ENCODE measurements at places on chromosomes 7 and 10.

DNA sequence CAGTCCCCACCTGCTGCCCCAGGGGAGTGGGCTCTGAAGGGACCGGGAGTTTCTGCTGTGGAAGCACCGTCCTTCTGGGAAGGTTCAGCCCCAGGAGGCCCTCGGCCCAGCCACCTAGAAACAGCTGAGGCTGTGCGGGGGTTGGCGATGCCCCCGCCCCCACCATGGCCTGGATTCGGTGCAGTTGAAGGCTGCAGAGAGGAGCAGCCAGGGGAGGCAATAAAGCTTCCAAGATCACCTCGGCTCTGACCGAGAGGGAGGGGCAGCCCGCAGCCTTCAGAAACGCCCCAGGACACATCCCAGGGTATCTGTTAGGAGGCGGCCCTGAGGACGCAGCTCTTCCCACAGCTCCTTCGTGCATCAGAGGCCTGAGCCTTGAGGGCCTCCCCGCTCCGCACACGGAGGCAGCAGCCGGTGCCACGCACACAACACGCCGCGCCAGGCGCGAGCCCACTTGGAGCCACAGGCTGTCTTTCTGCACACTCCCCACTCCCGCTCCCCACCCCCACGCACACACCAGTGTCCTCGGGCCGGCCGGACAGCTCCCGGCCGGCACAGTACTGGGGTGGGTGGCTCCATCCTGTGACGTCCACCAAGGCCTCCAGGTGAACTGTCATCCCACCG, 1.6 kb downstream of the KNDC1 start:
- DNase-seq, result peak; percentile 80

- DNase-seq, result no peak
Observed at GRCh38 chr7:107715531-107715930, 28.4 kb upstream of the CBLL1 start.

- no peak for DNase-seq
Observed at GRCh38 chr10:102394801-102395399, 605 bp upstream of the NFKB2 start.

DNA sequence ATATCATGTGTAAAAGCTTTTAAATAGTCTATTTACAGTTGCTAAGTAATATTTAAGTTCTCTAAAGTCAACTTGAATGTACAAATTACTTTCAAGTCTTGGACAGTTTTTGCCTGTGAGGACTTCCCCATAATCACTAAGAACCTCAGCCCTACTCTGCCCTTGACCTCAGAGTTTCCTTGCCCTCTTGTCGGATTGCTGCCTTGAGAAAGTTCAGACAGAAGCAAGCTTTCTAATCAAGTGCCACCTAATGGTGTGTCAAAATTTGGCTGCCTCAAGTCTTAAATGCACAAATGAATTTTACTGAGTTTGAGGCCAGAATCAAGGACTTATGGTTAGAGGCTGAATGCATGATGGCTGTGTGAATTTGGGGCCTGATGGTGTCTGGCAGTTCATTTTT, 88.3 kb upstream of the KAT6B start:
- no peak for DNase-seq

DNA sequence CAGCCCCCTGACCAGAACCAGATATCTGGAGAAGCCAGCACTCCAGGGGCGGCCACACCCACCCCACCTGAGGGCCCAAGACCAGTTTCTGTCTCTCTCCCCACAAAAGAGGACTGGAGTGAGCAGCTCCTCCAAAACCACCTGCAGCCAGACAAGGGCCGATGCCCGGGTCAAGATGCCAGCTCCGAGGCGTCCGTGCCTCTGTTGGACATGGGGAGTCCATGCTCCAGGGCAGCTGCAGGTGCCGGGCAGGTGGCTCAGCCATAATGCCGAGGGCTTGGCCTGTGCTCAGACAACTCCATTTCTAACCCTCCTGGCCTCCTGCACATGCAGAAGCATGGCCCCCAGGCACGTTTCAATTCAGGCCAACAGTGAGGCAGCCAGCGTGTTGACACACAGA, 234.6 kb downstream of the MAD1L1 start:
- no peak for DNase-seq

GRCh38 chr10:89332123-89332633, 4.4 kb downstream of the IFIT3 start:
- no peak for DNase-seq

- DNase-seq, result no peak
Observed at GRCh38 chr10:132138596-132138995, 48.2 kb upstream of the DPYSL4 start.

- no peak for DNase-seq
Observed at GRCh38 chr7:41054960-41055661, 647.8 kb downstream of the INHBA start.

DNA sequence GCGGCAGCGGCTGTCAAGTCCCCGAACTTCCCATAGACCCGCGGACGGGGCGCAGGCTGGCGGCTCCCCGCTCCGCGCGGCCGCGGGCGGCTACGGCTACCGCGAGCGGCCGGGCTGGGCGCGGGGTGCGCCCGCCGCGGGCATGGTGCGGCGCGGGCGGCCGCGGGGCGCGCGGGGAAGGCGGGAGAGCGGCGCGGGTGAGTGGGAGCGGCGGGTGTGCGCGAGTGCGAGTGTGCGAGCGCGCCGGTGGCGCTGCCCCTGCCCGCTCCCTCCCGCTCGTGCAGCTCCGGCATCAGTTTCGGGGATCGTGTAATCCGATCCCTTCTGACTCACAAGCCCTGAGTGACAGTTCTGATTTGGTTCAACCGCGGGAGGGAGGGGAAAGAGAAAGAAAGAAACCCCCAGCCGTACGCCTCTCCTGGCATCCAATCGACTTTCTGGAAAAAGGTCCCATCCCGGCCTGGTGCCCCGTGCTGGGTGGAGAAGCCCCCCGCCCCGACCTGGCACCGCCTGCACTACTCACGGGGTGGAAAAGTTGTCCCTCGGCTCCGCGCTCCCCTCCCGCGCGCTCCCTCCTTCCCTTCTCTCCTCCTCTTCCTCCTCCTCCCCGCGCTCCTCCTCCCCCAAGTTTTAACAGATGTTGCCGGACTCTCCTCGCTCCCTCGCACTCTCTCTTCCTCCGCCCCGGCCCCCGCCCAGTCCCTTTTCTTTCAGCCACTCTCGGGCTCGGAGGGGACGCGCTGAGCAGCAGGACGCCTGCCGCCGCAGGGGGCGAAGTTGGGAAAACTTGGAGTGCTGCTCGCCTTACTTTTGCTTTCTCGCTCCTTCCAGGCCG, at the start of gene GLI3:
GLI3 (minus strand) TSS at position 234 of the 835 bp plus-strand sequence. CDS start 13,956 bp downstream, outside the sequence.
- peak; percentile 97 for DNase-seq

- DNase-seq, result peak; percentile 95
Observed at GRCh38 chr10:3226960-3227744, 54.6 kb upstream of the PITRM1 start.

DNA sequence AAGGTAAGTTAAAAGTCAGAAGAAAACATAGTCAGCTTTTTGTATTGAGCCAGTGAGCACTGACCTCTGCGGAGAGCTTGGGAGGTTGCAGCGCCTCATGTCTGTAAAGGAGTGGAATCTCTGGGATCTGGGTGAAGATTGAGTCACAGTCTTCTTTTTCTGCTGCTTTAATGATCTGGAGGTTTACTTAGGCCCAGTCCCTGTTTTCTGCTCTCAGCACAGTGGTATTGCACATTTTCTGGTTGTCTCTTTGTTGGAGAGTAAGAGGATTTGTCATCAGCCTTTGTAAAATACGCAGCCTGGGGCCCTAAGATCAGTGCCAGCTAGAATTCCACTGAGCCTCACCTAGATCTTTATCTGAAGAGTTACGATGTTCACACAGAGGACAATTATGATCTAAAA, 58.3 kb upstream of the GJD4 start:
- DNase-seq, result peak; percentile 88

DNA sequence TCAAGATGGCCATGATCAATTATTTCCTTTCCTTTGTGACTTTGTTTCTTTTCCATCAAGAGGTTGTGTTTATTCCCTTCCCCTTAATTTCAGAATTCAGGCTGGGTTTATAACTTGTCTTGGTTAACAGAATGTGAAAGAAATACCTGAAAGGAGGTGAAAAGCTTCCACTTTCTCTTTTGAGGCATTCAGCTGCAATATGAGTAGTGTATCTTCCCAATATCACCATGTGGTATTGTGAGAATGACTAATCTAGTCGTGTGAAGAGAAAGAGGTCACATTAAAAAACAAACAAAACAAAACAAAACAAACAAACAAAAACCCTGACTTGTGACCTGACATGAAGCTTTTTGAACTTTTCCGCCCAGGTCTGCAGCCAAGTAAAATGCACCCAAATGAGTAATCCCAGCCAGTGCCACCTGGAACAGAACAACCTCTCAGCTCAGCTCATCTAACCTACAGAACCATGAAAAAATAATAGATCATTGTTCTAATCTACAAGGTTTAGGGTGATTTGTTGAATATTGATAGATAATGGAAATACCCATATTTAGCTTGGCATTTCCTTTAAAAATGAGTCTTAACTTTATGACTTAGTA, 70.8 kb upstream of the TEX47 start:
- DNase-seq, result no peak

- DNase-seq, result no peak
Observed at GRCh38 chr10:124101351-124101750, 8.0 kb upstream of the CHST15 start.

DNA sequence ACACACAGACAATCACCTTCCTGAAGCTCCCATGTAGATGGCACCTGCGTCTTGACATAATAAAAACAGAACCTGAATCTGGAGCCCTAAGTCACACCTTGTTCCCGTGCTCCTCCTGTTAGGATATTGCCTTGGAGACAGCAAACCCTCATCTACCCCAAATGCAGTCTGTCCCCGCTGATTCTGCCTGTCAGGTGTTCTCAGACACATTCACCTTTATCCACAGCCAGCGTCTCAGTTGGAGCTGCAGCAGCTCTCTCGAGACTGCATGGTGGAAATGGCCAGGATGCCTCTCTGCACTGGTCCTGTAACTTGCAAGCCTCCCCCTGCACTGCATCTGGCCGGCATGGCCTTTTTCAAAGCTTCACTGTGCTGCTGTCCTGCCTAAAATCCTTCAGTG, 218.0 kb upstream of the ZNF32 start:
- peak; percentile 29 for DNase-seq

DNA sequence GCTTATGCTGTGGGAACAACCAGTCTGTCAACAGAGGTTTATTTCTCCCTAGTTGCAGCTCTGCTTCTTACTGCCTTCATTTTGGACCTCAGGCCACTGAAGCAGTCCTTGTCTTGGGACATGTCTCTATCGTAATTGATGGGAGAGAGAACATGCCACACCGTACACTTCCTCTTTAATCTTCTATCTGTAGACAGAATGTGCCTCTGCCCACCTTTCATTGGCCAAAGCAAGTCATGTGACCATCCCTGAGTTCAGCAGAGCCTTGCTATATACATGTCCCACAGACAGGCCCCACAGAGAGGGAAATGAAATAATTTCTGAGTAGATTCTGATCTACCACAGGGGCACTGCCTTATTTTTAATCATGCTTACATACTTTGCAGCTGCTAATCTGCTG, 98.0 kb downstream of the KCND2 start:
- DNase-seq, result no peak

DNA sequence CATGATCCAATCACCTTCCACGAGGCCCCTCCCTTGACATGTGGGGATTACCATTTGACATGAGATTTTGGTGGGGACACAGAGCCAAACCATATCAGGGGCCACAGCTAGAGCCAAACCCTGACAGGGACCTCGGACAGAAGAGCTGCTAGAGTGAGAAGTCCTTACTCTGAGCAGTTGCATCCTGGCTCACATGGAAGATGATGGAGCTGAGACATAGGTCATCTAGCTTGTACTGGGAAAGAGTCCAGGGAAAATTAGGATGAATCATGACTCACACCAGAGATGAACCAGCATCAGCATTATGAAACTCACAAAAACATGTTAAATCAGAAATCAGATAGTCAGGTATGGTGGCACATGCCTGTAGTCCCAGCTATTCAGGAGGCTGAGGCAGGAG, 12.8 kb upstream of the FMC1 start:
- no peak for DNase-seq

DNA sequence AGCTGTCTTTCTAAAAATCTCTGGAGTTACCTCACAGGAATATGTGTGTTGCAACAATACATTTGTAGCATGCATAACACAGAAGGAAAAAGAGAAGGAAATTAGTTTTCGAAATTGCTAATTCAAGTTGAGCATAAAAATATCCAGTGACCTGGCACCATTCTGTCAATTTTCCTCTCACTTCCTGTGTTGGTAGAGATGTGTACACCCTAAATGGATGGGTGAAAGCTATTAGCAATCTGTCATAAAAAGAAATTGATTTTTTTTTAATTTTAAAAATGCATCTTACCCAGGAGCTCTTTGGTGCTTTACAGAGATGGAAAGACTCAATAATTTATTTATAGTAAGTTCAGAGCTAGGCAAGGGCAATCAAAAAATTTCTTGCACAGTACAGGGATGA, 333.3 kb upstream of the TMEM229A start:
- no peak for DNase-seq

GRCh38 chr10:22958338-22958737, 30.5 kb downstream of the ARMC3 start:
- DNase-seq, result no peak

GRCh38 chr7:90322837-90323236, 1.7 kb upstream of the FAM237B start:
- no peak for DNase-seq

GRCh38 chr10:69861251-69862240, 59.8 kb downstream of the COL13A1 start:
- no peak for DNase-seq

DNA sequence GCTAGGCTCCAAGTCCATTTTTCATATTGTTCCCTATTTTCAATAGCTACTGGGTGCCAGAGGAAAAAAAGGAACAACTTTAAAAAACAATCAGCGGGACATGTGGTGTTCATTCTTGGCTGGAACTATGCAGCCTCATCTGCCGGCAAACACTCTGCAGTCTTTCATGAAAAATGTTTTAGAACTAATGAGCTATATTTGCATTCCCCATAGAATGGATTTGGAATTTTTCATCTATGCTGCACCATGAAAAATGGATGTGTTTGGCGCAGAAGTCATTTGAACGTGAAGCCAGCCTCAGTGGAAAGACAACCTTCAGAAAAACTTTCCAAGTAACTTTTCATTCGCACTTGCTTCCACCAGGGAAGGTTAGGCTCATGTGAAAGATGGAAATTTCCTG, 270.5 kb downstream of the SKAP2 start:
- DNase-seq, result no peak

DNA sequence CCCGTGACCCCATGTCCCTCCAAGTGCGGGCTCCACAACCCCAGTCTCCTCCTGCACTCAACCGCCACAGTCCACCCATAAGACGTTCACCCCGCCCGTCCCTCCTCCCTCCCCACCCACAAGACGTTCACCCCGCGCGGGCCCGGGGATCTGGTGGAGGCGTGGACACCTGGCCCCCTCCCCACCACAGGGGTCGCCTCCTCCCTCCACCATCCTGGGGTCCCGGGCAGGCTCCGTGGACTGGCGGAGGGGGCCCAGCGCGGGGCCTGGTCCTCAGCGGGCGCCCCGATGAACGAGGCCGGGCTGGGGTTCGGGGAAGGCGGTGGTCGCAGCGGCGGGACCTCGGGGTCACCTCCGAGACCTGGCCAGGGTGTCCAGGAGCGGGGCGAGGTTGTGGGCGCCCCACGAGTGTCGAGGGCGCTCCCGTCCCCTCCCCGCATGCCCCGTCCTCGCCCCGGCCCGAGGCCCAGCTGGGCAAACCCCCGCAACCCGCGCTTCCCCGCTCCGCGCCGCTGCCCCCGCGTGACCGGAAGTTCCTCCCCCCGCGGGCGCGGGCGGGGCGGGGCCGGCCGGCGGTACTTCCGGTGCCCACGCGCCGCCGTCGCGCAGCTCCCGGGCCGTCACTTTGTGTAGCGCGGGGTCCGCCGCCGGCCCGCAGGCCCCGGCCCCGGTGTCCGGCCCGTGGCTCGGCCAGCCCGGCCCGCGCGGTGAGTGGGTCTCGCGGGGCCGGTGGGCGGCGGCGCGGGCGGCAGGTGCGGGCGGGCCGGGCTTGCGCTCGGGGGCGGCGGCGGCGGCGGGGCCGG, at the start of gene ZNF316:
ZNF316 (plus strand) TSS at position 578 of the 803 bp plus-strand sequence. CDS start 5,092 bp downstream, outside the sequence.
- no peak for DNase-seq
